ENCODE measurements at places on chromosomes 2 and 18. TPM values are rescaled to one million over a fixed set of nuclear protein-coding genes. Genes with fewer than 3 reads are reported as not detected.

LGALSL gene
- total RNA-seq: 3.8 TPM

C2orf69 gene
- 8.5 TPM for total RNA-seq

TEX44 gene
- total RNA-seq: not detected

SCN1A gene
- 0.28 TPM for total RNA-seq

AQP12B gene
- total RNA-seq: not detected

MSH2 gene
- total RNA-seq: 13.7 TPM

MBP gene
- 43.8 TPM for total RNA-seq

TDRD15 gene
- not detected for total RNA-seq

VAMP8 gene
- 1.8 TPM for total RNA-seq

GKN2 gene
- not detected for total RNA-seq

IGFBP5 gene
- total RNA-seq: 928 TPM

PLEKHH2 gene
- total RNA-seq: 5.3 TPM

KCNF1 gene
- total RNA-seq: 0.14 TPM

Measured in smooth muscle cell of bladder (primary cell).